Activated naive CD4-positive, alpha-beta T cell (primary cell): ENCODE measurements at places on chromosomes 3 and 15.

DNA sequence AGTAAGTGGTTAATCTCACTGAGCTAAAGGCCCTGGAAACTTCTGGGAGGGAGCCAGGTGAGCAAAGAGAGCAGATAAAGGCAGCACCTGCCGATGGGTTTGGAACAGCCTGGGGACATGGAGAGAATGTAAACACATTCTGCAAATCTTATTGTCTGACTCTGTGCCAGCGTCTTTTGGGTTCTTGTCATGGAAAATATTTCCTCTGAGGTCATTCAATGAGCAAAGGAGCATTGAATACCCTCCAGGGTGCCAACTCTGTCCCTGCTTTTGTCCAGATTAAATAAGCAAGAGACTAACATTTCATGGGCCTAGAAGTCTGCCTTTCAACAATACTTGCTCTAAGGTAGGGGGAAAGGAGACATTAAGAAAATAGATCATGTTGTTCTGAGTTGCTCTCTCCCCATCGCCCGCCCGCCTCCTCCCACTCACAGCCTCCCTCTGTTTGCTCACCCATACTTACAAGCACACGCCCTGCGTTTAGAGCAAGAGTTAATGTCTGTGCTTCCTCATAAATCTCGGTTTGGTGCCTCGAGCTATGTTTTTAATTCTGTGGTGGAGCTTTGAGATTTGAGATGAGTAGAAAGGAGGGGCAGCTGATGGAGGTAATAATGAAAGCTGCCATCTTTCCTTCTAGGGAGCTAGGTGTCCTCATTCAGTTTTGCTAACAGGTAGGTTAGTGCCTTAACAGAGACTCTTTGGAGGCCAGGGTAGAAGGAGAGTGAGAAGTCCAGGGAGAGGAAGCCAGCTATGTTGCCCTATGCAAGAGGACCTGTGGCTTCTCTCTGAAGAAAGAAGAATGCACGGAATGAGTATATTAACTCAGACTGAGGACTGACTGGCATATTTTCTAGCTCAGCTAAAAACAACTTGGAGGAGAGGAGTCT is 132.9 kb downstream of the TPRG1 start:
- DNase-seq: no peak

DNA sequence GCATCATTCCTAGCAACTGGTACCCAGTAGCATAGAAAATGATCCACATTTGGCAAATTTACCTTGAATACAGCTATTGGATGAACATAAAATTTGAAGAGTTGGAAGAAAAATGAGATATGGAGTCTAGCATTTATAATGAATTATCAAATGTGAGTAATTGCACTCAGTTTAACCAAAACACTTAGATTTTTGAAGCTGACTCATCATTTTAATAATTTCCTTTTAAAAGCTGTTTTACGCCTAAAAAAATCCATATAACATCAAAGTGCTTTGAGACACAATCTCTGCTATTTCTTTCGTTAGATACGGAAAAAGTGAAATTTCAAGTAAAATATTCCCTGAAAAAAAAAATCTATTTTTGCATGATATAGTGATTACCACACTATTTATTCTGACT is 767.4 kb downstream of the ROBO2 start:
- no peak for DNase-seq

- no peak for DNase-seq
Observed at GRCh38 chr3:172702256-172702655, 8.6 kb downstream of the NCEH1 start.

- no peak for DNase-seq
Observed at GRCh38 chr15:45167631-45168205, 20.0 kb downstream of the SHF start.

GRCh38 chr15:90531147-90531546 is 1.4 kb downstream of the CRTC3 start:
- DNase-seq: no peak

DNA sequence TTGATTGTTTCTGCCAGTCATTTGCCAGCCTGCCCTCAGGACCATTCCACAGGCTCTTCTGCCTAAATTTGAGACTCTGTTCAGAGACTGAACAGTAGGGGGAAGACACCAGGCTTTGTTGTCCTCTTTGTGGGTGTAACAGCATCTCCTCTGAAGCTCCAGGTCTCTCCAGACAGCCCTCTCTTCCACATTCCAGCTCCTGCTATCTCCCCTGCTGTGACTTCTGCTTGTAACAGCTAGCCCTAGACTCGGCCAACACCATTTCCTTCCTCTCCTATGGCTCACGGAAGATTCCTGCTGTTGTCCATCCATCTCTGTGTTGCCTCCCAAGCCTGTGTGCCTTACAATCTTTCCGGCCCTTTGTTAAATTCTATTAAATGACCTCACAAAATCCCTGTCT is 40.2 kb downstream of the SUCLG2 start:
- no peak for DNase-seq

DNA sequence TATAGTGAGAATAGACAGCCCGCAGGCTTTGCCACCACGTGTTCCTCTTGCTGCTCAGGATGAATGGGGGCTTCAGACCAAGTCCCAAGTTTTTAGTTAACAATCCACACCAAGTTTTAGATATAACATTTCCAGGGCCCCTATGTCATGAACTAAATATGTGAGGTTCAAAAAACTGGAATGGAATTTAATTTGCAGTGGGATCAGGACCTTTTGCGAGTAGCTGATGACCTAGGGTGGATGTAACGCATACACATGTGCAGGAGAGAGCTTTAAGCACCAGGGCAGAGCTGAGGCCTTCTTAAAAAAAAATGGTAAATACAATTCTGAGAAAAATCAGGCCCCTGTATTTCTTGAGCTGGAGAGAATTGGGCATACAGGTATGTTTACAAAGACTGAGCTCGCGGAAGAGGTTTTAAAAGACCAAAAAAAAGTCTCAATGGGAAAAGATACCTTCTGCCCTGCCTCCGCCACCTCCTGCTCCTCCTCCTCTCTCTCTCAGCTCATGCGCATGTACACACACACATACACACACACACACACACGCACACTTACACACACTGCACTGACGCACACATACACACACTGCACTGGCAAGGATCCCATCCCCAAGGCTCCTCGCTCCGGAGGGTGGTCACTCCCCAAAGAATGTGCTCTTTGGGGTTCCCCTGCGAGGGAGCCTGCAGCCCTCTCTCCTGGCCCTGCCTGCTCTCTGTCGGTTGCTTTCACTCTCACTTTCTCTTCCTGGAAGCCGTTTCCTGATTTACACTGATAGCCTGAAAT is 48.2 kb upstream of the IGF1R start:
- DNase-seq: peak; percentile 32

GRCh38 chr15:80549191-80549590 is 145.0 kb downstream of the ARNT2 start:
- no peak for DNase-seq

DNA sequence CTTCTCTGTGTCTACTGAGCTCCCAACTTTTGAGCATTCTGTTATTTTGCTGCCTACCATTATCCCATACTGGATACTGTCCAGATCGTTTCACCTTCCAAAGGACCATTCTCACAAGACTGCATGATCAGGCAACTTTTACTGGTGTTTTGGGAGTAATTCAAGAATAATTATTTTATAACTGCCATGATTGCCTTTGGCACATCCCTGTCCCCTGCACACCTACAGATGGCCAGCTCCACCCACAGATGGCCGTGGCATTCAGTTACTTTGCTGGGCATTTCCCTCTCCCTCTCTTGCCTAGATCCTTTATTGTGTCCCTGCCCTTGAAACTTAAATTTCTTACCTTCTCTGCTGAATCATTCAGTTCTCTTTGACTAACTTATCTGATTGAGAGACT is 263.9 kb downstream of the DIPK2A start:
- DNase-seq: no peak

DNA sequence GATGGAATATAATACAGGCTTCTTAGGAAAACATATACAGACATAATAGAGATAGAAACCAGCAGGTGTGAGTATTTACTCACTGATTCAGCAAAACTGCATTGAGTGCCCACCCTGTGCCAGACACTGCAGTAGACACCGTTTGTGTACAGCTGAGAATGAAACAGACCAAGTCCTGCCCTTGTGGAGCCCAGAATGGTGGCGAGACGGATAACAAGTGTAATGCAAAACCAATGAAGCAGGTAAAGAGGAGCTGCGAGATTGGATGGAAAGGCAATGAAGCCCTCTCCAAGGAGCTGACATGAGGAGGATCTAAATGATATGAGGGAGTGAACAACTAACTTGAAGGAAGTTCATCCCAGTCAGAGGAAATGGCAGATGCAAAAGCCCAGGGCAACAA is 256.4 kb downstream of the MEX3B start:
- no peak for DNase-seq

DNA sequence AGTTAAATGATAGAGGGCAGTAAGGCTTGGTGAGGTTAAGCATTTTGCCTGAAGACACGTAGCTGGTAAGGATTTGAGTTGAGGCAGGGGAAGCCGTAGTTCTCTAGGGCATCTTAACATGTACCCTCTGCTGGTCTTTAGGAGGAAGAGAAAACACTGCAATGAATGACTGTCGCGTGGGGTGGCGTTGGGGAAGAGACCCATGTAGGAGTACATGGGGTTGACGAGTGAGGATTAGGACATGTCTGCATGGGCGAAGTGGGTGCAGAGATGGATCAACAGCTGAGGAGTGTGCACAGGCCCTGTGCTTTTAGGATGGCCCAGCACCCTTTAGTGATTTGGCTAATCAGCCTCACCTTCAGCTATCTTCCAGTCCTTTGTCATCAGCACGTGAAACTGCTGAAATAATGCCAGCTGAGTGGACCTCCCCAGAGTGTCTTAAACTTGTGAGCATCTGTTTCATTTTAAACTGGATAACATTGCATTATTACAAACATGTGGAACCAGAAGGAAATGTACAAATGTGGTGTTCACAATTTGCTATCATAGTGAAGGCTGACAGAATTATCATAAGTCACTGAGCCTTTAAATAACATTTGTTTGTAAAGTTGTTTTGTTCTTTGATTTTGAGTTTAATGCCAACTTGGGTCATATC is 15.3 kb downstream of the P2RY14 start:
- no peak for DNase-seq

DNA sequence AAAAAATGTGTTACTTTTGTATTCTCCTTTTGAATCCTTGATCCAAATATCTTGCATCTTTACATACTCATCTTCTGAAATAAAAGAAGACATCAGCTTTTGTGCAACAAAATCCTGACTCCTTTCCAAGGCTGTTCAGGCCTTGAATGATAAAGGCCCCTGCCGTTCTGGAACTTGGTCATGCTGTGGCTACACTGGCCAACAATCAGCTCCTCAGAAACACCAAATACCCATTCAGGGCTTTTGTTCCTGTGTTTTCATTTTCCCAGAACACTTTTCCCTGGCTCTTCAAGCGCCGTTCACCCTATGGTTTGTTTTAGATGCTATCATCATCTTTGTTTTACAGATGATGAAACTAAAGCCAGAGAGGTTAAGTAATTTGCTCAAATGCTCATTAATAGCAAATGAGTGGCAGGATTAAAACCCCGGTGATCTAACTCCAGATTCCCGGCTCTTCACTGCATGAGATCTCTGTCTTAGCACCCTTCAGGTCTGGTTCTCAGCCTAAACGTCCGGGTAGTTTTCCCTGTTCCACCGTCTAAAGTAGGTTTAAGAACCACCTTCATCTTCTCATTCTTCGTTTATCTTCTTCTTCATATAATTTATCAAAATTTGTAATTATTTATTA is 58.3 kb downstream of the EPHA3 start:
- no peak for DNase-seq

DNA sequence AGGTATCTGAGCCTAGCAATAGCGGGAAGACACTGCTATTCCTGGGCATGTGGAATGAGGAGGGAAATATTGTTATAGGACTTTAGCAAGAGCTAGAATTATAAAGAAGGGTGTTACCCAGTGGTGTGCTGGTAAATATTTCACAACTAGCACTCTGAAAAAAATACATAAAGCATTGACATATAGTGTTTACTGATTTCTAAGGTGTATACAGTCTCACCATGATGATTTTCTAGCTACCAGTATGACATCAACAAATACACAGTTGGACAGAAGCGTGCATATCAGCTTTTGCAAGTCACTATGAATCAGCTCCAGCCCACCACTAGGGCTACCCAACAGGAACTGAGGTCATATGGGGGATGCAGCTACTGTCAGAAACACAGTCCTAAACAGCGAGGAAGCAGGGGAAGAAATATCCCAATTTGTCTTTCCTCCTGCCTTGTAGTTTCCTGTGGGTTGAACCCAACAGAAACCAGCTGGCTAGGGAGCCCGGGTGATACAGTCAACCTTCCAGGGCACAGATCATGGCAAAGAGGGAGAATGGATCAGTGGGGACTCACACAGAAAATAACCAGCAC is 39.6 kb downstream of the HGD start:
- no peak for DNase-seq

DNA sequence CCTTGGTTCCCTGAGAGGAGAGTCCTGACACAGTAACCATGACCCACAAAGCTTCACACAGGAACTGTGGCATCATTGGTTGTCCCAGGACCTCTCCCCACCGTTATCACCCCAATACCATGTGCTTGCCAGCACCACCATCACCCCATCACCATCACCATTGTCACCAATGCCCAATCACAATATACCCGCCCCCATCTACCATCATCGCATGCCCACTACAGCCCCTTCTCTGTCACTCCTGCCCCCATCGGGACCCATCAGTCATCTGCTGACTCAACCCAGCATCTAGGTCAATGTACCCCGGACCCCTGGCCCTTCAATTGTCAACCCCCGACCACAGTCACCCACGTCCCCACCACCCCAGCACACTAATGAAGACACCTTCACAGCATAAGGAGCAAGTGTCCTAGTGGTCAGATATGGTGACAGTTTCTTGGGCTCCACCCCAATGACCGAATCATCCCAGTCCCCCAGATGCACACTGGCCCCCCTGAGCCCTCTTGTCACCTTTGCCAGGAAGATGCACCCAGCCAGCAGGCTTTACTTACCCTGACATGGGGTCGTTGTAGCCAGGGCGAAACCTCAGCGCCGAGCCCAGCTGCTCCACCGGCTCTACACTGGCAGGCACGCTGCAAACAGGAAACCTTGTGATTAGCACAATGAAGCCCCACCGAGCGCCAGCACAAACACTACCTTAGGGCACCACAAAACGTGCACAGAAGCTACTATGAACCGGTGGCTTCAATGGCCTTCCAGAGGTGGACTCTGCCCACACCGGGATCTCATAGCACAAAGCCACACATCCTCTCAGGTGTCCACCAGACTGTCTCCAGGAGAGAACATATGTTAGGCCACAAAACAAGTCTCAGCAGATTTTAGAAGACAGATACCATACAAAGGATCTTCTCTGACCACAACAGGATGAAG is 25.1 kb downstream of the SHISA5 start:
- peak; percentile 56 for DNase-seq

GRCh38 chr15:98580572-98580971 is 67.8 kb upstream of the IGF1R start:
- DNase-seq: no peak

GRCh38 chr3:9942164-9942563 is 8.5 kb downstream of the CRELD1 start:
- DNase-seq: no peak

- DNase-seq: no peak
Observed at GRCh38 chr15:87118846-87119245, 1039.2 kb downstream of the AGBL1 start.
